ENCODE measurements at places on chromosomes 5 and 9. TPM values are rescaled to one million over a fixed set of nuclear protein-coding genes. Genes with fewer than 3 reads are reported as not detected.

FAM78A gene
- 0.44 TPM for total RNA-seq

SPINK6 gene
- total RNA-seq: 0.27 TPM

SHISAL2B gene
- not detected for total RNA-seq

MACIR gene
- 18.0 TPM for total RNA-seq

CYLC2 gene
- total RNA-seq: not detected

TAF1L gene
- not detected for total RNA-seq

SREK1 gene
- total RNA-seq: 34.6 TPM

C9orf153 gene
- 0.25 TPM for total RNA-seq

INSL4 gene
- 17.1 TPM for total RNA-seq

KLF9 gene
- 5.4 TPM for total RNA-seq

SPATA6L gene
- total RNA-seq: 1.9 TPM

CTXN3 gene
- total RNA-seq: not detected

DNAI1 gene
- 0.38 TPM for total RNA-seq

TMOD1 gene
- total RNA-seq: 2.0 TPM

PIP5KL1 gene
- total RNA-seq: 1.6 TPM

Measured in A549 treated with dexamethasone at 1 μM for 4 hours (cell line).